ENCODE measurements at places on chromosomes 16 and 17.

DNA sequence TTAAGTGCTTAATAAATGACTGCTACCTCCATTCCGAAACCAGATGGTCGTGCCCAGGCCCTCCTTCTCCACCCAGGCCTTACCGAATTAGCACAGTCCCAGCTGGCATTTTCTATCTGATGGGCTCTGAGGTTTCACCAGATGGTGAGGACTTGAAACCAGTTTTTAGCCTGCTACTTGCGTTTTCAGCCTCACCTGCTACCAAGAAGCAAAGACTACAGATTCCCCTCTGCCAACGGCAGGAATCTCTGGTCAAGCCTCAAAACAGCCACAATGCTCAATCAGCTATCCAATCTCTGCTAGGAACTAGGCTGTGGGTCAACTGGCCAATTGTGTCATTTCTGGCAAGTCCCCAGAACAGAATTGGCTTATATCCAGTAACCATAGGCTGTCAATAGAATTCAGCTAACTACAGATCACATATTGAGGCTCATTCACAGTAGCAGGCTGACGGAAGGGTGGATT, 11.7 kb downstream of the PECAM1 start:
- DNase-seq, result no peak

DNA sequence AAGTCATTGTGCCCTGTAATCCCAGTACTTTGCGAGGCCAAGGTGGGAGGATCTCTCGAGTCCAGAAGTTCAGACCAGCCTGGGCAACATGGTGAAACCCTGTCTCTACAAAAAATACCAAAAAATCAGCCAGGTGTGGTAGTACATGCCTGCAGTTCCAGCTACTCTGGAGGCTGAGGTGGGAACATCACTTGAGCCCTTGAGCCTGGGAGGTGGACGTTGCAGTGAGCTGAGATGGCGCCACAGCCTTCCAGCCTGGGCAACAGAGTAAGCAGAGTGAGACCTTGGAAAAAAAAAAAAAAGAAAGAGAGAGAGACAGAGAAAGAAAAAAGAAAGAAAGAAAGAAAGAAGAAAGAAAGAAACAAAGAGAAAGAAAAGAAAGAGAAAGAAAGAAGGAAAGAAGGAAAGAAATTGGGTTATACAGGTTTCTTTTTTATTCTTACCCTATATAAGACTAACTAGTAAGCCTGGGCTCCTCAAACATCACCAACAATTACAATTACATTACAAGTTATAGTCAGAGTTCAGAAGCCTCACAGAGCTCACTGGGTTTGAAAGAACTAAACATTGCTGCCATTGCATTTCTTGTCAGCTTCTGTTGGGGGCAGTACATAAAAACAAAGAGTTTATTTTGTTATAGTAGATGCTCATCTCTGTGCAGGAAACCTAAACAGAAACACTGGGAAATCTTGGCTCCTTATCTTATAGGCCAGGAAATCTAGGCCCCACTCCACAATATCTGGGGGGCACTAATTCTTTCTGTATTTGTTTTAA, 6.7 kb upstream of the ABCA9 start:
- DNase-seq, result no peak

DNA sequence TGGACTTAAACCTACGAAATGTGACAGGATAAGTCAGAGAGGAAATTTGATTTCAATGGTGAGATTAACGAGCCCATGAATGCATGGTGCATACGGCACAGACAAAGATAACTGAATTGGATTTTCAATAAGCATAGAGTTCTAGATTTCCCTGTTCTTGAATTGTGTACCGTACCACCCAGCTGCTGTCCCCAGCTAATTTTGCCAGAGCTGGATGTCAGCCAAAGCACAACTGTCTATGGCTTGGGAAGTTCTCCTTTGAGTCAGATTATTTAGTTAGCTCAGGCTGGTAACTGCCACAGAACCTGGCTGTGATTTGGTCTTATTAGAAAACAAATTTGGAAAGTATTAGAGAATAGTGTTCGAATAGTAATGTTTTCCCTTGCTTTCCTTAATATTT, 143.1 kb downstream of the CDH13 start:
- DNase-seq, result no peak

DNA sequence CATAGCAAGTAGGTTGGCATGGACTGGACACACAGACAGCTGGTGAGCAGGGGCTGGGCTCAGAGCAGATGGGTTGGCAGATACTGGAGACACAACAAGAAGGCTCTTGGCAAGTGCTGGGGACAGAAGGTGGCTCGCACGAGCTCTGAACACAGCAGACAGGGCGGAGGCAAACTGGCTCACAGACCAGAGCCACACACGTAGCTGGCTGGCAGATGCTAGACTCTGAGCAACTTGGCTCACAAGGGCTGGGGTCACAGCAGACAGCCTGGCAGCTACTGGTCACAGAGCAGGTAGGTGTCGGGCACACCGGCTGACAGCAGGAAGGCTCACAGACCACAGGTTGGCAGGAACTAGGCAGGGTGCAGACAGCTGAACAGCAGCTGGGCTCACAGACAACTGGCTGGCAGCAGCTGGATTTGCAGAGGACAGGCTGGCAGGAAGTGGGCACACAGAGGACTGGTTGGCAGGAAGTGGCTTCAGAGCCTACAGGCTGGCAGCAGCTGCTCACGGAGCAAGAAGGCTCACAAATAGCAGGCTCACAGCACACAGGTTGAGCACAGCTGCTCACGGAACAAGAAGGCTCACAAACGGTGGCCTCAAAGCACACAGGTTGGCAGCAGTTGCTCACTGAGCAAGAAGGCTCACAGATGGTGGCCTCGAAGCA, 725 bp downstream of the KRTAP16-1 start:
- no peak for DNase-seq

DNA sequence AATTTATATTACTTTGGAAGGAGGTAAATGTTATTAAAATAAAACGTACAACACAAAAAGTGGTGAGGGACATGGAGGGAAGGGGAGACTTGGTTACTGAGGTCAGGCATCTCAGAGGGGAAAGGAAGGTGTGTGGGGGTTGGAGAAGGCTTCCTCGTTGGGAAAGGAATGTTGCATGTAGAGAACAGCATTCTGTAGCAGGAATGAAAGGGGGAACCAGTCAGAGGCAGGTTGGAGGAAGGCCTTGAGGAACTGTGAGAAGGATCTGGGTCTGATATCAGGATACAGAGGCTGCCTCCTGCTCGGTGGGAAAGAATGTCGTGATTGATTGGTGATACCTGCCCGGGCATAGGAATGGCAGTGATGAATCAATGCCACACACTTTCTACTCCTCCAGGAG, 103.3 kb upstream of the ZFHX3 start:
- DNase-seq, result no peak

GRCh38 chr16:11796227-11797165, 562 bp downstream of the ZC3H7A start:
- peak; percentile 53 for DNase-seq

GRCh38 chr17:59154721-59155438, at the start of gene SKA2:
SKA2 (minus strand) TSS chr17:59155186; CDS start chr17:59155163, 23 bp downstream.
- DNase-seq, result peak; percentile 99

- DNase-seq, result peak; percentile 30
Observed at GRCh38 chr17:56594320-56595107, 1.0 kb downstream of the NOG start.

- DNase-seq, result no peak
Observed at GRCh38 chr17:79255456-79255855, 180.8 kb downstream of the ENGASE start.

DNA sequence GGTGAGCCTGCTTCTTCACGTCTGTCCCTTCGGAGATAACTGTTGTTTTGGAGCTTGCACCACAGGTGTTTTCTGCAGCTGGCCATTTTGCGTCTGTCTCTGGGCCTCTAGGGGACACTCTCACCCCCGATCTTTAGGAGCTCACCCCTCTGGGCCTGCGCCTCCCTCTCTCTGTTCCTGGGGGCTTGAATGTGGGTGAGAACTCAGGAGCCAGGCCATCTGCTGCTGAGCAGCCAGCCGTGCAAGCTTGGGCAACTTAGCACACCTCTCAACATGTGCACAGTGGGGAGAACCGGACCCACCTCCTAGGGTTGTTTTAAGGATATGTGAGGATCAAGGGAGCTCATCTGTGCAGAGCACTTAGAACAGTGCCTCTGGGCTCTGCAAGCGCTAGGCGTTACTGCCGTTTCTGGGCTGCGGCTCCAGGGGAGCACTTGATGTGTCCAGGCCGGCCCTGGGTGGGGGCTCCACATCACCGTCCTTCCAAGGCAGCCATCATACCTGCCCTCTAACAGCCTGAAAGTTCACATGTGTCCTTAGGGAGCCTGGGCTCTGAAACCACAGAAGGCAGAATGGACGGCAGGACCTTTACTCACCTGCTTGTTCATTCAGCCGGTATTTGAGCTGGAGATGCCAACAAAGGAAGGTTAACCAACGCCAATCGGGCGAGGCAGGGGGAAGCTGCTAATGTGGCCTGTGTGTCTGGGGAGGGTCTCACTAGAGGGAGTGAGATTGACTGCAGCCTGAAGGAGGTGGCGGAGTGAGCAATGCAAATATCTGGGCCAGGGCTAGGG, 66.3 kb downstream of the MRC2 start:
- DNase-seq, result peak; percentile 60

- DNase-seq, result no peak
Observed at GRCh38 chr16:54645345-54645744, 285.3 kb upstream of the IRX5 start.

GRCh38 chr16:87803385-87803784, 37.6 kb upstream of the KLHDC4 start:
- no peak for DNase-seq

GRCh38 chr16:86844695-86845094, 266.3 kb downstream of the FOXL1 start:
- DNase-seq, result no peak

GRCh38 chr17:56085576-56086267, 67.6 kb upstream of the ANKFN1 start:
- DNase-seq, result no peak

- no peak for DNase-seq
Observed at GRCh38 chr17:2502871-2503580, 8.7 kb downstream of the METTL16 start.

DNA sequence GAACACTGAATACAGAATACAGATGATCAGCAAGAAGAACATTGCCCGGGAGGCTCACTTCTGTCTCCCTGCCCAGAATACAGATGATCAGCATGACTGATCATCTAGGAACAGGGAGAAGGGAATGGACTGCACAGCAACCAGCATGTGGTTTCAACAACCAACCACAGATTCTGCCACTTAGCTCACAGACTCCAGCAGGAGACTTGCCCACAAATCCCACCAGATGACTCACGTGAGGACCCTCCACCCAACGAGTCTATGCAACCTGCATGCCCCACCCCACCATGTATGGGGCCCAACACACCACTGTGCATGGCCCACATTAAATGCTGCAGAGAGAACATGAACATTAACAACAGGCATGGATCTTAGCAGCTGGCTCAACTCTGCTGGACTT, 36.1 kb upstream of the ALOX12 start:
- no peak for DNase-seq

DNA sequence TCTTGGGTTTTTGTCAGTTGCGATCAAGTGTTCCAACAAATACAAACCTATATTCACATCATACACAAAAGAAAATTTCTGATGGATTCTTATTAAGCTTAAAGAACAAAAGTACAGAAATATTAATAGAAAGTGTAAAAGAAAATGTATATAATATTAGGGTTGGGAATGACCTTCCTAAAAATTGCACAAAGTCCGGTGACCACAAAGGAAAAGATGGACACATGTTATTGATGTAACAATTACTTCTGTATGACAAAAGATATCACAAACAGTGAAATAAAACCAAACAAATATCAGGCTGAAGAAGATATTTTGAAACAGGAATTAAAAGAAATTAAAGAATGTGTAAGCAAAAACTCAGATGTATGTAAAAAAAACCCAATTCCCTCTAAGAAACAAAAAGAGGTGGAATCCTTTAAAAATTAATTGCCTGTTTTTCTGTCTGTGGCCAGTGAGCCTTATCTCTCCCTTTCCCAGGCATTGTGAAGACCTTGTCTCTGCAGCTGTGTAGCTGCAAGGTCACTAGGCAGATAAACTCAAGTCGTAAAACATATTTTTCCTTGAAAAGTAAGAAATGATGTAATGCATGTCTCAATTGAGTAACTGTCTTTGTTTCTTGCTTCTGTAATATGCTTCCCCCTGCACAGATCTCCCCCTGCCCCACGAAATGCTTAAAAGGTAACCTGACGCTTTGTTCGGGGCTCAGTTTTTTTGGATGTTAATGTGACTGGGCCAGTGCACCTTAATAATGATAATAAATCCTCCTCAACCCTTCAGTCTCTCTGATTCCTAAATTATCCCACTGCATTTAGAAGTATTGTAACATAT, 2.8 kb downstream of the ST6GALNAC1 start:
- DNase-seq, result peak; percentile 45

- no peak for DNase-seq
Observed at GRCh38 chr17:73683771-73684170, 39.5 kb upstream of the SDK2 start.

- DNase-seq, result no peak
Observed at GRCh38 chr17:81391936-81392908, 3.0 kb upstream of the BAHCC1 start.

GRCh38 chr17:43756201-43756600, 2.4 kb downstream of the SOST start:
- DNase-seq, result no peak

- peak; percentile 79 for DNase-seq
Observed at GRCh38 chr16:86931410-86931941, 353.1 kb downstream of the FOXL1 start.
